ENCODE measurements at places on chromosomes 3 and 15. TPM values are rescaled to one million over a fixed set of nuclear protein-coding genes. Genes with fewer than 3 reads are reported as not detected.

Gene GP5
- not detected for total RNA-seq

Gene KLHDC8B
- total RNA-seq, result 102 TPM

Gene ARGFX
- not detected for total RNA-seq

Gene CP
- total RNA-seq, result 2.8 TPM

Gene LMAN1L
- 9.1 TPM for total RNA-seq

DNA sequence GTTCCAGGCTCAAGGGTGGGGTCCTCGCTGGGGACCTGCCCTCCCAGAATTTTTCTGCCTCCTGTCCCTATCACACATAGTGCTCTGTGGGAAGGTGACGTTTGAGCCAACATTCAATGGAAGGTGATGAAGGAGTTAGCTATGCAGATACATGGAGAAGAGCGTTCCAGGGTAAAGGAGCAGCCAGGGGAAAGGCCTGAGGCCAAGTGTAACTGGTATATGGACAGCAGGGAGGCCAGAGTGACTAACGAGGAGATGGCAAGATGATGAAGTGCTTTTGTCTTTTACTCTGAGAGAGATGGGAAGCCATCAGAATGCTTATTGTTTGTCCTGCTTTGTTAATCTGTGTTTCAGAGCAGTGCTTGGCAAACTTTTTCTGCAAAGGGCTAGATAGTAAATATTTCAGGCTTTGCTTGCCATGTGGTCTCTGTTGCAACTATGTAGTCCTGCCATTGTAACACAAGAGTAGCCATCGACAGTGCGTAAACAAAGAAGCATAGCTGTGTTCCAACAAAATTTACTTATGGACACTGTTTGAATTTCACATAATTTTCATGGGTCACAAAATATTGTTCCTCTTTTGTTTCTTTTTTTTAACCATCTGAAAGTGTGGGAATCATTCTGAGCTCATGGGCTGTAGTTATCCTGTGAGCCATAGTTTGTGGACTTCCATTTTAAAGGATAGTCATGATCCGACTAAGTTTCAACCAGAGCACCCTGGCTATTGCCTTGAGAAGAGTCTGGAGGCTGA is 25.8 kb upstream of the PIAS1 start:
- no peak for DNase-seq
- H3K27me3 ChIP-seq, result no peaks in the 10 kb centered on the region
- H3K27ac ChIP-seq, result no peak overlapping the region
- no peak overlapping the region for H3K4me3 ChIP-seq
- H3K36me3 ChIP-seq, result no peaks in the 10 kb centered on the region

GRCh38 chr15:76150513-76150912 is 90.7 kb downstream of the TMEM266 start:
- peaks cover 10% of the 10 kb centered on the region for H3K27me3 ChIP-seq
- H3K36me3 ChIP-seq, result no peaks in the 10 kb centered on the region
- peaks cover 4% of the 10 kb centered on the region for H3K4me1 ChIP-seq
- no peak overlapping the region for H3K4me3 ChIP-seq
- DNase-seq, result no peak
- H3K27ac ChIP-seq, result no peak overlapping the region

DNA sequence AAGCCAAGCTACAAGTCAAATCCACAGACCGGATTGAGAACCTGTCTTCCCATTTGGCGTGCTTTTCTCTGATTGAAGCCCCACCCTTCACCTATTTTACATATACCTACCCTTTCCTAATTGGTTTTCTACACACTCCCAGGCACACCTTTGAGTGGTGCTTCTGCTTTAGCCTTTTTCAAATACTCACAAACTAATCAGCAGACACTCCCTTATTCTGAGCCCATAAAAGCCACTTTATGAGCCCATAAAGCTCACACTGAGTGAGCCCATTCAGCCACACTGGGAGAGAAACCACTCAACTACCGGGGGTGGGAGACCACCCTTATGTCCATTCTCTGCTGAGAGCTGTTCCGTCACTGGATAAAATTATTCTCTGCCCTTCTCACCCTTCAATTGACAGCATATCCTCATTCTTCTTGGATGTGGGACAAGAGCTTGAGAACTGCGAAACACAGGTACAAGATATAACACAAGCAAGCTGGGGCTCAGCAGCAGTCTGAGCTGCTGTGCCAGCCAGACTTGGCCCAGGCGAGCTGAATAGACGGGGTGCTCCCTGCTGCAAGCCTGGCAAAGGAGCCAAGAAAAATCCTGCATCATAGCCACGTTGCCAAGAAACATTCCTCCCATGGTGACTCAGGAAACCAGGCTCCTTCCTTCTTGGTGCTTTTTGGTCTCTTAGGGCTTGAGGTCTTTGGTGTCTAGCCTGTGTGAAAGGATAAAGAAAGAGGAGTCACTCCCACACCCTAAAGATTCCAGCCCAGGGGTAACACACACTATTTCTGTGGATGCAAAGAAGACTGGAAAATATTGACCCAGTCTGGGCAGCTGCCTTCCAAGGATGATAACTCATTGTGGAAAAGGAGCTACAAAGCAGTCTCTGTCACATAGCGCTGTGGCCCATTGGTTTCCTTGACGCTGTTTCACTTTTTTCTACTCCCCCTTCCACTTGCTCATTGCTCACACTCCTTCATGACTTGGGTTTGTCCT is 609.7 kb downstream of the MCTP2 start:
- H3K36me3 ChIP-seq, result no peaks in the 10 kb centered on the region
- no peak overlapping the region for H3K27ac ChIP-seq
- H3K27me3 ChIP-seq, result no peaks in the 10 kb centered on the region
- no peak for DNase-seq
- H3K4me3 ChIP-seq, result no peak overlapping the region
- H3K4me1 ChIP-seq, result peaks cover 10% of the 10 kb centered on the region

GRCh38 chr3:57805674-57806073 is 49.6 kb downstream of the SLMAP start:
- no peak overlapping the region for H3K4me3 ChIP-seq
- no peaks in the 10 kb centered on the region for H3K36me3 ChIP-seq
- no peak overlapping the region for H3K27ac ChIP-seq
- no peaks in the 10 kb centered on the region for H3K4me1 ChIP-seq

GRCh38 chr3:177613901-177614300 is 416.6 kb upstream of the TBL1XR1 start:
- no peak for DNase-seq
- H3K4me1 ChIP-seq, result peaks cover 25% of the 10 kb centered on the region
- no peak overlapping the region for H3K4me3 ChIP-seq
- no peaks in the 10 kb centered on the region for H3K27me3 ChIP-seq
- no peaks in the 10 kb centered on the region for H3K36me3 ChIP-seq
- no peak overlapping the region for H3K27ac ChIP-seq

- DNase-seq, result no peak
- no peaks in the 10 kb centered on the region for H3K27me3 ChIP-seq
- H3K36me3 ChIP-seq, result no peaks in the 10 kb centered on the region
- no peaks in the 10 kb centered on the region for H3K4me1 ChIP-seq
- no peak overlapping the region for H3K4me3 ChIP-seq
These were observed 38.9 kb downstream of the ZFAND6 start for GRCh38 chr15:80098341-80098740.

DNA sequence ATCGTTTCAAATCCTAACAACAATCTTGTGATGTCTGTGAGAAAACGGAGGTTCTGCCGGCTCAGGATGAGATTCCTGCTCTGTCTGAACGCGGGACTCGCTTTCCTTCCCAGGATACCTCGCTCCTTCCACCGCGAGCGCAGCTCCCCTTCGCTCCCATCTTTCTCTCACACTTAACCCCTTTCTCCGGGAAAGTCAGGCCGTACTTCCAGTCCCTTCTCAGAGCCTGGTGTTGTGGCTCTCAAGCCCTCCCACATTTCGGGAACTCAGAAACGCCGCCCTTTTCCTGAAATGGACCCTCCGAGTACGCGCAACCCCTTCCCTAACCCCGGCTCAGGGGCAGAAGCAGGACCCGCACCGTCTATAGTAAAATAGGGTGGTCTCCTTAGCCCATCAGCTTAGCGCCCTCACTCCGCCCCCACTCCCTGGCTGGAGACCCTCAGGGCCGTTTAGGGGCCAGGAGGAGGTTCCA is 378 bp upstream of the FEM1B start:
- H3K4me1 ChIP-seq, result peaks cover 56% of the 10 kb centered on the region
- H3K36me3 ChIP-seq, result no peaks in the 10 kb centered on the region
- H3K27ac ChIP-seq, result peak overlapping the region; percentile 100
- H3K4me3 ChIP-seq, result peak overlapping the region; percentile 90
- no peaks in the 10 kb centered on the region for H3K27me3 ChIP-seq
- DNase-seq, result no peak

DNA sequence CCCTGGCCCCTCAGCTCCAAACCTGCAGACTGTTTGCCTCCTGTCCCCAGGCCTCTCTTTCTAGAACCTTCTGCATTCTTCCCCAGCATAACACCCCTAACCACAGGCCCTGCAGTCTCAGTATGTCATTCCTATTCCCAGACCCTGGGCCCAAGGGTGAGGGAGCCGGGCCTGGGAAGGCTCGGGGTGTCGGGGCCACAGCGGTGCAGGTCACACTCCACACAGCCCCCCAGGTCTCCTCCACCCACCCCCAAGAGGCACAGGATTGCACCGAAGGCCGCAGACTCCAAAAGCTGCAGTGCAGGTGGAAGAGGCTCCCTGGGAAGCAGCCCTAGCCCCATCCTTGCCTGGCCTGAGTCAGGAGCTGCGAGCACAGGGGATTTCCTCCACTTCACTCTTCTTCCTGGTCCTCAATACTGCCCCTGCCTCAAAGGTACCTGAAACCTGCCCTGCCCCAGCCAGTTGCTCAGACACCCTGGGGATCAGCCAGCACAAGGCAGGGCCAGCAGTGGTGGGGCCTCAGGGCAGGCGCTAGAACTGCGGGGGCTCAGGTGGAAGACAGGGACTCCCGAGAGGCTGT is 31.1 kb downstream of the TNK2 start:
- no peak overlapping the region for H3K27ac ChIP-seq
- H3K4me3 ChIP-seq, result no peak overlapping the region
- peaks cover 53% of the 10 kb centered on the region for H3K36me3 ChIP-seq

DNA sequence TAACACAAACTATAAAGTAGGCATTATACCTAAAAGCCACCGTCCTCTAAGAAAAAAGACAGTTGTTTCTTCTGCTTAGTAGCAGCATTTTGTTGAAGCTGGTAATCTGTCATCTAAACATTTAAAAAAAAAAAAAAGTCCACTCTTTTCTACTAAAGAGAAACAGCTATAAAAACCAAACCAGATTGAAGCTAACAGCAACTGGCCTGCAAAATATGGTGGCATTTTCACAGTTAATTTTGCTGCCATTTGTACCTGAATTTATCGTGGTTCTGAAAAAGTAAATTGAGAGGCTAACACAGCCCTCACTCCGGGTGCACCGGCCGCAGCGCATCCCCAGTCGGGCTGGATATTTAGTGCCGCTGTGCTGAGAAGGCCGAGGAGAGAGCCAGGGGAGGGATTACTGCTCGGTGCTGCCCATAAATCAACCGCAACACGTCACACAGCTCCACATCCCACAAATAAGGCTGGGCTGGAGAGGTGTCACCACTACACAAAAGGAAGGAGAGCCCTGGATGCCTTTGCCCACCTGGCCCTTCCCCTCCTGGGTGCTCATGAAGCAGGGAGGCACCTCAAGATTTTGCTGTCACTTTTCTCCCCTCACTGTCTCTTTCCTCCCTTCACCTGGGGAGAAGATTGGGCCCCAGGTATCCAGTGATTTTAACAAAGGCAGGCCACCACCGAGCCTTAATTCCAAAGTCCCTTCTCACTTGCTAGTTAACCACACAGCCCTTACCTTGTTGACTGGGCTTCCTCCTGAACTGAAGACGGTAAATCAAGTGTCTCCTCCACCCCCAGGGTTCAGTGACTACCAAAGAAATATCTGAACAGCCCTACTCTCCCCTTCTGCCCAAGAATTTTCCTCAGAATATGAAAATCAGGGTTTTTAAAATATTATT is 44.4 kb downstream of the MECOM start:
- peaks cover 4% of the 10 kb centered on the region for H3K27me3 ChIP-seq
- no peak for DNase-seq
- H3K4me3 ChIP-seq, result no peak overlapping the region
- peaks cover 5% of the 10 kb centered on the region for H3K4me1 ChIP-seq

- no peak for DNase-seq
- no peaks in the 10 kb centered on the region for H3K36me3 ChIP-seq
- H3K4me3 ChIP-seq, result no peak overlapping the region
- H3K27ac ChIP-seq, result no peak overlapping the region
- no peaks in the 10 kb centered on the region for H3K27me3 ChIP-seq
These were observed 507.1 kb downstream of the IGSF11 start for GRCh38 chr3:118527514-118528044.

DNA sequence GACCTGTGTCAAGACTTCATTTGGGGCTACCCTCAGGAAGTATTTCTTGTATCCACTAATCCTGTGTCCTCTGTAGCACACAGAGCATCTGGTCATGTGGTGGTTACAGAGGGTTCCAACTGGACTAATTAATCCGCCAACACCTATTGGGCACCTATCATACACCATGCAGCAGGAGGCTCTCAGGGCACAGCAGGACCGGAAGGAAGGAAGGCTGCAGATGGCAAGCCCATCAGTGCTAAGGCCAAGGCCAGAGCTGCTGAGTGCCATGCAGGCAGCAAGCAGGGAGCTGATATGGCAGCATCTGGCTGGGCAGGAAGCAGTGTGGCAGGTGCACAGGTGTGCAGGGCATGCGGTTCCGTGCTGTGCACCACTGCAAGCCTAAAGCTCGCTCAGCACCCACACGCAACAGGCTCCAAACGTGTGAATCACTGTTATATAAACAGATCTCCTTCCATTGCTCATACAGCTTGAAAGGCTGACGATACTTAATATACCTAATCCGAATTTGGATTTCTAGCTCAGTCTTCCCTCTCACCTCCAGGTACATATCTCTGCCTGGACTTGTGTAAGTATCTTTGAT is 64.4 kb upstream of the SNRPA1 start:
- peak overlapping the region; percentile 44 for H3K27ac ChIP-seq
- no peak overlapping the region for H3K4me3 ChIP-seq
- no peaks in the 10 kb centered on the region for H3K4me1 ChIP-seq
- DNase-seq, result no peak
- H3K36me3 ChIP-seq, result no peaks in the 10 kb centered on the region

DNA sequence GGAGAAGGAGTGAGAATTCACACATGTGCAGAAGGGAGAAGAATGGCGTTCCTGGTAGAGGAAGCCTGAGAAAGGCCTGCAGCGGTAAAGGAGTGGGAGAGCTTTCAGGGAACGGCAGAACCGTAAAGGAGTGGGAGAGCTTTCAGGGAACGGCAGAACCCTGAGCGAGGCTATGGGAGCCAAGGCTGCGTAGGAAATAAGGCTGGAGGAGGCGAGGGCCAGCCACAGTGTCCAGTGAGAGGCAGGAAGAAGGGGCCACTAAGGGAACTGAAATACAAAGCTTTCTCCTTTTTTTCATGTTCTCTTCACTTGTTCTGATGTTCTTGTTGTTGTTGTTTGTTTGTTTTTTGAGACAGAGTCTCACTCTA is 41.6 kb downstream of the GOLGA6L10 start:
- no peak overlapping the region for H3K27ac ChIP-seq
- DNase-seq, result no peak
- no peak overlapping the region for H3K4me3 ChIP-seq
- H3K27me3 ChIP-seq, result no peaks in the 10 kb centered on the region

GRCh38 chr3:139654637-139655365 is 23.0 kb downstream of the NMNAT3 start:
- no peak overlapping the region for H3K27ac ChIP-seq
- H3K4me3 ChIP-seq, result no peak overlapping the region
- H3K27me3 ChIP-seq, result no peaks in the 10 kb centered on the region
- H3K4me1 ChIP-seq, result no peaks in the 10 kb centered on the region
- H3K36me3 ChIP-seq, result no peaks in the 10 kb centered on the region

GRCh38 chr15:48569591-48570302 is 75.8 kb downstream of the FBN1 start:
- H3K27me3 ChIP-seq, result no peaks in the 10 kb centered on the region
- no peaks in the 10 kb centered on the region for H3K4me1 ChIP-seq
- H3K4me3 ChIP-seq, result no peak overlapping the region
- DNase-seq, result no peak
- H3K27ac ChIP-seq, result no peak overlapping the region

Data from heart left ventricle (tissue), 16 donors.